ENCODE measurements at places on chromosomes 3 and 15. TPM values are rescaled to one million over a fixed set of nuclear protein-coding genes. Genes with fewer than 3 reads are reported as not detected.

DNA sequence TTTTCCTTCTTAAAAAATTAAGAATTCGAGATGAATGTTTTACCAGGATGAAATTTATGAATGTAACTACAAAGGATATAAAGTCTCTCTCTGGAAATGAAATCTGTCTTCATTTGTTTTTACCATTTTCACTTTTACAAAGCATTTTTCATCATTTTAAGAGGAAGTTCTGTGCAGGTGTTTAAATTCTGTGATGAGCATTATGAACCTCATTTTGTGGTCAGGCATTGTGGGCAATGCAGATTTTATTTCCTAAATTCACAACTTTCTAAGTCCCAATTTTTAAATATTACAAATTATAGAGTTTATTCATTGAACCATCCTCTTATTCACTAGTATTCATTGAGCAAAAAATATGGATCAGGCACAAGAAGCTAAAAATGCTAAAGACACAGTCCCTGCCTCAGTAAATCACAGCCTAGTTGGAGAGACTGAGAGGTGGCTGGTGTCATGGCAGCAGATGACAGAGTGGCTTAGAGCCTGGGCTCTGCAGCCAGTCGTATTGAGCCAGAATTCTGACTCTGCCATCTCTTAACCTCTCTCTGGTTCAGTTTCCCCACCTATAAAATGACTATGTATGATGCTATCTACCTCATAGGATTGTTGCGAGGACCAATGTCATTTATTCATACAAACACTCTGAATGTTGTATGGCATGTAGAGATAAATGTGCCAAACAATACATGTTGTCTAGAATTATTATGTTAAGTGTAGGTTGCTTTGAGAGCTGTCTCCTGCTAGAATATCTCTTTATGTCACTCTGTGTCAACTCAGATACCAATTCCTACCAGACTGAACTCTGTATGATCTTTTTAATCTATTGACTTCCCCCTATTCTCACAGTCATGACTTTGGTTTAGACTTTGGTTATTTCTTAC is 7.5 kb upstream of the TGFBR2 start:
- no peak for DNase-seq

DNA sequence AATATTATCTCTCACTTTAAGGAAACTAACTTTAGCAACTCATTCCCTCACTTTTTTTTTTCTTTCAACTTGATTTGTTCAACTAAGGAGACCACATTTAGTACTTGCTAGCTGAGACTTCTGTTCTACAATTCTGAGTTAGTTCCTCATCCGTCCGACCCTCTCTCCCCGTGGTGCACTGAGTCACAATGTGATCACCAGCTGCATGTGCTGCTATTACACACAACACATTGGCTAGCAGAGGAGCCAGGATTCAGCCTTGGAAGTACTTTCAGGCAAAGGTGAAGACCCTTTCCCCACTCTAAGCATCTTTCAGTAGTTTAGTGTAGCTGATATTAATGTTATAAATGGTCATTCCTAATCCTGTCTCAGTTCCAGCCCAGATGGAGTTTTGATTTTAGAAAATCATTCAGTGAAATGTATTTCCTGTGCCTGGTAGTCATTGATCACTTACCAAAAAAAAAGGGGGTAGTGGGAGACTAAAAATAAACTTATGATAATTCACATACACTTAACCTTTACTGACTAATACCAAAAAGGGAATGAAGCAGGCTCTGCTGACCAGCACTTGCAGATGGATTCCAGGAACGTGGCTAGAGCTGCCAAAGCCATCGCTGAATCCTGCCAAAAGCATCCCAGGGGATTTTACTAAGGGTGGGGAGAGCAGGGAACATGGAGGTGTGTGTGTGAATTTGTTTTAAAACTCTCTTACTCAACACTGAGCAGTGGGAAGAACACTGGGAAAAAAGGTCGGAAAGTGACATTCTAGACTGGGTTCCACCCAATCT is 424.8 kb downstream of the LPP start:
- DNase-seq: peak; percentile 82

GRCh38 chr3:152127058-152127457 is 141.7 kb upstream of the MBNL1 start:
- no peak for DNase-seq

- no peak for DNase-seq
Observed at GRCh38 chr3:62688050-62688449, 187.2 kb downstream of the CADPS start.

STXBP5L gene
- not detected for total RNA-seq

GRCh38 chr3:184129012-184129411 is 6.1 kb upstream of the EIF2B5 start:
- DNase-seq: no peak

OXTR gene
- 0.47 TPM for total RNA-seq

GRCh38 chr3:128468285-128468790 is 1.6 kb upstream of the DNAJB8 start:
- peak; percentile 21 for DNase-seq

DNA sequence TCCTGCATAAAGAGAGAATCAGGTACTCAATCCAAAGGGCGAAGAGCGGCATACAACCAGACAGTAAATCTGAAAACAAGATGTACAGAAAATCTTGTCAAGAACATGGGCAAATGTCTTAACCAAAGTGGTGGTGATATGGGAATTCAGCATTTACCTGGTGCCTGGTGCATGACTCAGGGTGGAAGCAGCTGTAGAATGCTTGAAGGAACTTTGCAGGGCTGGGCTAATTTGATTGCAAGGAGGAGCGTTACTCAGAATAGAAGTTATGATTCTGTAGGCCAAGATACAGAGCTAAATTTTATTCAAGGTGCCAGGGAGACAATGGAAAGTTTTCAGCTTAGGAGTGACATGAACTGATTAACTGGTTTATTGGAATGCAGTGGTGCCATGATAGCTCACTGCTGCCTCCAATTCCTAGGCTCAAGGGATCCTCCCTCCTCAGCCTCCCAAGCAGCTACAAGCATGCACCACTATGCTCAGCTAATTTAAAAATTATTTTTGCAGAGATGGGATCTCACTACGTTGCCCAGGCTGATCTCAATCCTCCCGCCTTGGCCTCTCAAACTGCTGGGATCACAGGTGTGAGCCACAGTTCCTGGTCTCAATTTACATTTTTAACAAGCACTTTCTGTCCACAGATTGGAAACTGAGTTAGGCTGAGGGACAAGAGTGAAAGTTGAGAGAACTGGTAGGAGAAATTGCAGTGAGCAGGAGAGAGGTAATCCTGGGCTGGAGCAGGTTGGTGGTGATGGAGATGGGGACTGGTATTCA is 91.5 kb upstream of the TBC1D5 start:
- DNase-seq: no peak

DNA sequence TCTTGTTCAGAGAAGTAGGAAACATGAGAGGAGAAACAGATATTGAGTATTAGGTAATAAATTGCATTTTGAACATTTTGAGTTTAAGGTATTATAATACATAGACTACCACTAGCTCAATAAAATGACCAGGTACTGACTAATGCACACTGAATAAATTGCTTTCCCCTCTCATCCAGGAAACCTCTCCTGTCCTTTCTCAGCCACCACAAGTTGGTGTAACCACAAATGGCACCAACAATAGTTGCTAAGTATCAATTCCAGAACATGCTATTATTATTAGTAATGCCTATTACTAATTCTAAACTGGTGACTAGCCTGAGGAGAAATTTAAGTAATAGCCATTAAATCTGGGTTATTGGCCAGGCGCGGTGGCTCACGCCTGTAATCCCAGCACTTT is 47.3 kb upstream of the XRN1 start:
- DNase-seq: no peak

- peak; percentile 86 for DNase-seq
Observed at GRCh38 chr3:194572143-194572789, 61.0 kb downstream of the TMEM44 start.

DNA sequence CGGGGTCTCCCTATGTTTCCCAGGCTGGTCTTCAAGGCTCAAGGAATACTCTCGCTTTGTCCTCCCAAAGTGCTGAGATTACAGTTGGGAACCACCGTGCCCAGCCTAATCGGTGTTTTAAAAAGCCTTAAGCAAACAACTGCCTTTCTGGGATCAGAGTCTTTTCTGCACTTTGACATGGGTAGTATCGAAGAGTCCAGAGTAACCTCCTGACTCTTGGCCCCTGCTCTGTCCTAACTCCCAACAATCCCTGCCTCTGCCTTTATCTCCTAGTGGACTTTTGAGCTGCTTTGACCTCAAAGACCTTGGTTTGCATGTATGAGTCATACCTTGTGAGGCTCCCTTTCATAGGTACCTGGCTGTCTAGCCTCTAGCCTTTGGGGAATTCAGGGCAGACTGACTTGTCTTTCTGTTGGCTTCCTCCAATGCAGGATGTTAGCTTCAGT is 21.0 kb upstream of the HACD2 start:
- DNase-seq: no peak

- no peak for DNase-seq
Observed at GRCh38 chr3:128060473-128061381, 8.5 kb downstream of the SEC61A1 start.

- no peak for DNase-seq
Observed at GRCh38 chr3:61008153-61008997, 242.9 kb downstream of the FHIT start.

DNA sequence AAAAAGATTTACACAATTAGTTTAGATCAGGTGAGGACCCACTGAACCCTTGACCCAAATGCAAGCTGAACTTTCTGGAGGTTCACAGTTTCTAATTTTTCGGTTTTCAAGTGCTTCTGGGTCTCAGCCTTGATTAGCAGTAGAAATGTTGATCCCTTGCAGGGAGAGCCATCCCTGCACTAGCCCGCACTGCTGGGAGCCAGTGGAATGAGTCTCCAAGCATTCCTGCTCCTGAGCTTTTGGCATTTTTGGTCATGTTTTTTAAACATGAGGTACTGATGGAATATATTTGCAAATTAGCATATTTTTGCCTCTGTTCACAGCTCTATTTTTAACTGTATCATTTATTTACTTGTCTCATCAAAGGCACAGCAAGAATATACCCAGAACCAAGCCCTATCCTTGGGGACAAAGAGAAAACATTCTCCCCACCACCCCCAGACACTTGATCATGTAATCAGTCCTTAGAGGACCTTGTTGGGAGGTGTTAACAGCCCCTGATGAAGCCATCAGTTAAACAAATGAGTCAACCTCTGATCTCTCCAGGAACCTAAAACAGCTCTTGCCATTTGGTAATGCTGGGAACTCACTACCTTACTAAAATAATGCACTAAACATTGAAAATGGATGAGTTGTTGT is 119.0 kb upstream of the CTDSPL start:
- DNase-seq: no peak

DNA sequence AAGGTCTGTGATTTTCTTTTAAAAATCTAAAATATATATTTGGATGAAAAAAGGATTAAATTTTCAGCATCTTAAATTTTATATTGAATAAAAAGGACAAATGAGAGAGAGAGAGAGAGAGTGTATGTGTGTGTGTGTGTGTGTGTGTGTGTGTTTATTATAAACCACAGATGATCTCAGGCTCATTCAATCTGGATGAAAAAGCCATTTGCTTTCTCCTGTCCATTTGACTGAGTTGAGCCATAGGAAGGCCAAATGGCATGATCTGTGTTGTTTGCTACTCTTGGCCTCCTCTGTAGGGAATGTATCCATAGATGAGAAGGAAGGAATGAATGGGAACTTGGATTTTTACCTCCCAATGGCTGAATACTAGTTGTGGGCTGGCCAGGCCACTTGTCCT is 92.5 kb upstream of the MEX3B start:
- DNase-seq: no peak

GRCh38 chr15:39128746-39129145 is 452.1 kb upstream of the THBS1 start:
- no peak for DNase-seq

DNA sequence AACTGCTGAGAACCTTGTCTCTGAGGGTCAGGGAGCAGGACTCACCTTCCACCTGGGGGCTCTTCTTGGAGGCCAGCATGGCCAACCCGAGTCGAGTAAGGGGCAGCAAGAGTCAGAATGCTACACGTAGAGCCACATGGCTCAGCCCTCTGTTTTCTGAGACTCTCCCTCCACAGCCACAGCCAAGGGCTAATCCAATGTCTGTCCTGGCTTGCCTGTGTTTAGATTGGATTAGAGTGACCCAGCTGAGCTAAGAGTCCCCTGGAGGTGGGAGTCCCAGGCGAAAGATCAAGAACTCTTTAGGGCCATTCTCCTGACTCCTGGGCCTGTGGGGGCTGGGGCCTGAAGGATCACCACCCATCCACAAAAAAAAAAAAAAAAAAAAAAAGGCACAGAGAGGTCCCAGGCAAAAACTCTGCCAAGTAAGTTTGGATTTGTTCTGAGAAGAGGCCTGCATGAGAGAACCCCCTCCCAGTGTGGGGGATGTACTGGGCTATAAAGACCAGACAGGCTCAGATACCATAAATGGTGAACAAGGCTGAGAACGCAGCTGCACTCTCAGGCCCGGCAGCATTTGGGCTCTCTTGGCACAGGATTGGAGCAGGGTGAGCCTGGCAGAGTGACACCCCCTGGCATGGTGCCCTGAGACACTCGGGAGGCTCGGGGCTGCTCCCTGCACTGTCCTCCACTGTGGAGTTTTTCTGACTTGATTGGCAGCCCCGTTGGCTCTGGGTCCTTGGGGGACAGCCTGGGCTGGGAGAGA is 88.0 kb upstream of the OSBPL11 start:
- peak; percentile 80 for DNase-seq

CLRN1 gene
- not detected for total RNA-seq

DNA sequence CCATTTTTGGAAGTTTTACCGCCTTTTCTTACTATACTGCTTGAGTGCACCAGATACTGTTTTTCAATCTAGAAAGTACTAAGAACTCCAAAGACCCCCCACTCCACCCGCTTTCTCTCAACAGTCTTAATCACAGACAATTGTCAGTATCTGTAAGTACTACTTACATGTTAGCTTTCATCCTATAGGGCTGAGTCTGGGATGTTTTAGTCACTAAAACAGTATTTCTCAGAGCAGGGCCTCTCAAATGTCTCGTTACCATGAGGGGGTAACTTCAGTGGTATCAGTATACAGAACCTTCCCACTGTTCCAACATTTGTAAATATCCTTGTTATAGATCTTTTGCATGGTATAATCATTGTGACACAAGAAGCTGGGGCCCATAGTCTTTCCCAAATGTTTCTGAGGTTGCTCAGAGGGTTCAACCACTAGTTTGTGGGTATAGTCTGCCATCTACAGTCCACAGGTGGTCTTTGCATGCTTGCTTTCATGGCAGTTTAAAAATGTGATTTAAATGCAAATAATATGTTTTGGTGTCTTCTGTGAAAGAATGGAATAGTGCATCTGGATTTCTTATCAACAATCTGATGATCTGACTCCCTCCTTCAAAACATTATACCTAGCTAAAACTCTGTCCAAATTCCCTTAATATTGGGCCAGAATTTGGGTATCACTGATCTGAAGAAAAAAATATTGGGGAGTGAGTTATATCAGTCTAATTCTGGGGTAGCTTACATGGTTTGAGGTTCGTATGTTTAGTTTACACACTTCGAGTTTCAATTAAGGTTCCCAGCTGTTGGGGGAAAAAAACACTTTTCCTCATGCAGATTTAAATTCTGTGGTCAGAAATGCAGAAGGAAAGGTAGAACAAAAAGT is 18.0 kb upstream of the DNAJC13 start:
- no peak for DNase-seq

DNA sequence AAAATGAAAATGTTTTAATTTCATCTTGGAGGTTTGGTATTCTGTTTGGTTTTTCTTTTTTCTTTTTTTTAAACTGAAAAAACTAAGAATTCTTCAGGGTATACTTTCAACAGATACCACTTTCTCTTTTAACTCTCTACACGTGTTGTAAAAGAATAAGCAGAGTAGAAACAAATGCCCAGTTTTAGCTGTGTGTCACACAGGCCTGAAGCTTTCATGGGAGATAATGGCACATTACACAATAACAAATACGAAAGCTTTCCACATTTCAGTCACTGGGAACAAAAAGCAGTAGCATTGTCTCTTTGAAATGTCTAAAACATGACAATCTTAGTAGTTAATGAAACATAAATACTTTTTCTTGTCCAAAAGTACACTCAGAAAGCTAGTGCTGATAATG is 818.5 kb downstream of the TBL1XR1 start:
- DNase-seq: no peak
